ENCODE measurements at places on chromosomes 16 and 17.
A peak's percentile ranks its signal among the peaks of the same experiment; 100 is the strongest.

- no peak for DNase-seq
Measured at GRCh38 chr16:52367821-52368220, 179.1 kb downstream of the TOX3 start.

GRCh38 chr17:27989046-27989445 is 53.4 kb upstream of the NLK start:
- no peak for DNase-seq

- peak; percentile 75 for DNase-seq
Measured at GRCh38 chr16:87464691-87465300, 28.0 kb downstream of the ZCCHC14 start.

- DNase-seq: no peak
Measured at GRCh38 chr17:1995907-1996799, 29.0 kb downstream of the RTN4RL1 start.

GRCh38 chr17:6305613-6306360 is 129.1 kb downstream of the AIPL1 start:
- DNase-seq: no peak

DNA sequence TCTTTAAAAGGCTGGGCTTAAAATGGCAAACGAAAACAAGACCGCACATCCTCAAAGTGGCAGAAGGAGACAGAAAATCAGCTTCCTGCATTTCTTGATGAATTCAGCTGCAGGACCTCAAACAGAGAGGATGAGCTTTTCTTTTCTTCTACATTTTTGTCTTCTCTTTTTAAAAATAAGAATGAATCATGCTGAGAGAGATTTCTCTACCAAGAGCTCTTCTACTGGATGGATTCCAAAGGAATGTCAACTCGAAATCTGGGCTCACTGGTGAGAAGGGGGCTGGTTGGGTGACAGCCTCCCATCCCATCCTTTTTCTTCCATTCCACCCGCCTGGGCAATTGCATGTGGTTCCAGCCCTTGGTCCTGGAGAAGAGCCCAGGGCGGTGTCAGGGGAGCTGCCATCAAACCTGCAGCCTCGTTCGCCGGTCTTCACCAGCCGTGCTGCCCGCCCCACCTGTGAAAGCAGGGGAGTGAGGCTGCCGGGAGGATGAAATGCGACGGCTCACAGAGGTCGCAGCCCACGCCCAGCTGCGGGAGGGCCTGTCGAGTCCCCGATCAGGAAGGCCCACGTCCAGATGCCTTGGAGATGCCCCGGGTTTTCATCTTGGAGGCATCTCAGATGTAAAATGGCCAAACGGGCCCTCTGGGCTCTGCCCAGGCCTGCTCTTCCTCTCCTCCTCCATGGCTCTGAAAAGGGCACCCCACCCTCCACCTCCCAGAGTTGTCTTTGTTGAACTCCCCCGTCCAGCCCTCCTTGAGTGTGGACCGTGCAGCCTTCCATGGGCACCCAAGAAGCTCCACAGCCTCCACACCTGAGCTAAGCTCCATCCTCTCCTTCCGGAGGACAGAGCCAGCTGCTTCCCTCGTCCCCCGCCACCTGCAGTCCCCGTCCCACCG is 121.9 kb downstream of the FOXL1 start:
- DNase-seq: no peak

Data from lower lobe of right lung (tissue), 2 donors.